Vagina (tissue), 2 donors: ENCODE measurements at places on chromosomes 4 and X.

DNA sequence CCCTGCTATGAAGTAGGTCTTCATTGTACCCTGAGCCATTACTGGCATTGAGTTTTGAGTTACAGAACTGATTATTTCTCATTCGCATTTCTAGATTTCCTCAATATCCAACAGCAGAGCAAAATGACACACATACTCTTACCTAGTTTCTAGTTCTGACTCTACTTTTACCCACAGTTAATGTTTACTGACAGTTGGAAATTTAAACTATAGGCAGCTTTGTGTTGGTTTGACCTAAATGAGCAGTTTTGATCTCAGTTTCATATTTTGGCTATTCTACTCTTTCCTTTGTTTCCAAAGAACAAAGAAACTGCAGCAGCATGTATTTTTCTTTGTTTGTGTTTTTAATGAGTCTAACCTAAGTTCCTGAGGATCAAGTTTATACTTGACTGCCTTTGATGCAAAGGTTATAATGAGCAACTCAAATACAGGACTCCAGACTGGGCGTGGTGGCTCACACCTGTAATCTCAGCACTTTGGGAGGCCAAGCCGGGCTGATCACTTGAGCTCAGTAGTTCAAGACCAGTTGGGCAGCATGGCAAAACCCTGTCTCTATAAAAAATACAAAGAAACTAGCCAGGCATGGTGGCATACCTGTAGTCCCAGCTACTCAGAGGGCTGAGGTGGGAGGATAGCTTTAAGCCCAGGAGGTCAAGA lies 30.4 kb downstream of the TXK start:
- no peak for DNase-seq

- no peak for DNase-seq
Measured at GRCh38 chr4:9962611-9963314, 58.5 kb downstream of the SLC2A9 start.

GRCh38 chrX:147679356-147680005 lies 232.2 kb upstream of the FMR1 start:
- no peak for DNase-seq

GRCh38 chrX:41337140-41337539 lies 3.2 kb downstream of the DDX3X start:
- no peak for DNase-seq

- no peak for DNase-seq
Measured at GRCh38 chrX:48021026-48021900, 14.5 kb downstream of the SPACA5 start.

DNA sequence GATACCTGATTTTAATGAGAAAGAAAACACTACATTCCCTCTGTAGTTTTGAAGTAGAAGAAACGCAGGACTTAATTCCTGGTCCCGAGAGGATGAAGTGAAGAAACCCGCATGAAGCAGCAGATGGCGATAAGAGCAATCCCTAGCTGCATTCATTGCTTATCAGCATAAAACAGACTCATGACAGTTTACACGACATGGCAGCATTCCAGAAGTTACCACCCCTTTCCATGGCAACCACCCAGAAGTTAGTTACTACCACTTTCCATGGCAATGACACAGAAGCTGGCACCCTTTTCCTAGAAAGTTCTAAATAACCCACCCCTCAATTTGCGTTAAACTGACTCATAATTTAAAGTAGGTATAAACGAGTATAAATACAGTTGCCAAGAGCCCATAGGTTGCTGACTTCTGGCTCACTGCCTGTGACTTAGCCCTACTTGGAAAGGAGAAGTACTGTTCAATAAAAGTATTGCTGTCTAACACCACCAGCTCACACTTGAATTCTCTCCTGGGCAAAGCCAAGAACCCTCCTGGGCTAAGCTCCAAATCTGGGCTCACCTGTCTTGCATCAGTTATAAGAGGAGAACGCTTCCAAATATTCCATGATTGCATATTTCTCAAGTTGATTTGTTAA lies 5.5 kb upstream of the XAGE2 start:
- DNase-seq: no peak

DNA sequence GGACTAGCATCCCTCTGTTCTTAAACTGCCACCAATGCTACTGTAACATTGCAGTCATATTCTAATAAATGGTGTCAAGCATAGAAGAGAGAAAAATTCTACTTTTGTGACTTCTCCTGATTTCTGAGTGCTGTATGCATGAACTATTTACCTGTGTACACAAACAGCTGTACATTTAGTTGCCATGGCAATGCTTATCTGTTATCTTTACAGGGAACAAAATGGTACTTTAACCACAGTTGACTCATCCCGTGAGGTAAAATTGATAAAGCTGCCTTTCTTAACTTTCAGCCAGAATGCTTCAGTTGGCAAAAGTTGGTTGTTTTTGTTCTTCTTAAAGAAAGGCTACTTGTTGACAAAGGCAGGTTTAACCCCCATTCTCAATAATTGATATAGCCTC lies 587.5 kb upstream of the MAGEB2 start:
- DNase-seq: no peak

GRCh38 chrX:133405498-133406185 lies 9.6 kb downstream of the GPC4 start:
- DNase-seq: no peak

- no peak for DNase-seq
Measured at GRCh38 chr4:22514001-22514400, 1.9 kb downstream of the ADGRA3 start.

GRCh38 chrX:56089376-56089775 lies 142.8 kb upstream of the KLF8 start:
- DNase-seq: no peak

GRCh38 chr4:29326816-29327215 lies 1393.4 kb upstream of the PCDH7 start:
- no peak for DNase-seq

DNA sequence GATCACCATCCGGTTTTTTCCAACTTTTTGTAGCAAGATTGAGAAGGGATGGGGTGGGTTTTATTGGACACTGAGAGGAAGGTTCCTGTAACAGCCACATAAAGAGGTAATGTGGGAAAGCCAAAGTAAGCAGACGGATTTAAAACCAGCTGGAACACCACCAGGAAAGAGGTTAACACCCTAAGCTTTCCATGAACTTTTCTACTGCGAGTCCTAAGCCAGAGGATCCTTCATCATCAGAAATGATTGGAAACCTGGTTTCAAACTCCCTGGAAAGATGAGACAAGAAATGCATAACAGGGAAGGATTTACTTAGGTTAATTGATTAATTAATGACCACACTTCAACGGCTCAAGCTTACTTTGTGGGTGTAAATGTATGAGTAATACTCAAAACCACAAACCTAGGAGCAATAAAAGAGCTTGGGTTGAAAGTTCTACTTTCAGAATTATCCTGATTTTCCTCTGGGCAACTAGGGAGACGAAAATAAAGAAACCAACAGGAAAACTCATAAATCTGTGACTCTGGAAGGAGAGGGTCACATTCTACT lies 91.5 kb downstream of the COX18 start:
- no peak for DNase-seq

GRCh38 chr4:107939307-107939706 lies 8.0 kb downstream of the CYP2U1 start:
- no peak for DNase-seq

DNA sequence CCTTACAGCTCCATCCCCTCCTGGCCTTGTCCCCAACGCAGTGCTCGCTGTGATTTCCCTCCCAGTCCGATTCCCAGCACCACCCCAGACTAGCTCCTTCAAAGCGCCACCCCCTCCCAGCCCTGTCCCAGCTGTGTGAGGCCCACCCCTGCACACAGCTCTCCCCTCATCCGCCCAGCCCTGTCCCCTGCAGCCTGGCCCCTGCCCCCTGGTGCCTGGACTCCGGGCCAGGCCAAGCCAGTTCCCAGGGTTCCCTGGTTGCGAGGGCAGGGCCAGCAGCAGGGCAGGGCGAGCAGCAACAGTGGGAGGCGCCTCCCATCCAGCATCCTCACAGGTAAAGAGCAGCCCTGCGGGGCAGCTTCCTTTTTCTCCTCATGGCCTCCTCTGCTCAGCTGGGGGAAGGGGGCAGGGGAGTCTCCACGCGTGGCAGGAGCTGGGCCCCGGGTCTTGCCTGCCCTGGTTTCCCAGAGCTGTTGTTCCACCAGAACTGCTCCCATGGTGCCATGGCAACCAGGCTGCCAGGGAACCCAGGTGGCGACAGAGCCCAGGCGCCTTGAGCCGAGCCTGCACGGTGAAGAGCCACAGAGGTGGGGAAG lies 24.8 kb downstream of the IQSEC2 start:
- DNase-seq: no peak

DNA sequence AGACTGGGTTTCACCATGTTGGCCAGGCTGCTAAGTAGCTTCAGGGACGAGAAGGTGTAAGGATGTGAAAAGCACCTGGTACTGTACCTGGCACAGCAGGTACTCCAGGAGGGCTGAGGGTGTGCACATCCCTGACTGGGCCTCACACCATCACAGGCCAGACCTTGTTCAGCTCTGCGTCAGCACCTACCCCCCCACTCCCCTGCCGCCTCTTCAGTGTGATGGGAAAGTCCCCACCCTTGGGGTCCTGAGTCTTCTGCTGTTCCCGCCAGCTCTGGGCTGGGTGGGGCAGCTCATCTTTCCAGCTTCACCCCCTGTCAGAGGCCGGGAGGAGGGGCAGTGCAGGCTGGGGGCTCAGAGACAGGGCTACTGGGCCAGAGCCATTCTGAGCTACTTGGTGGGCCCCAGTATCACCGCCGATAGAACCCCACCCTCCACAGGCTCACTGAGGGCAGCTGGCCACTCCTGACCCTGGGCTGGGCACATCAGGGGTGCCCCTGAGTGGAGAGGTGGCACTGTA lies 6.7 kb upstream of the SH3BP2 start:
- no peak for DNase-seq

DNA sequence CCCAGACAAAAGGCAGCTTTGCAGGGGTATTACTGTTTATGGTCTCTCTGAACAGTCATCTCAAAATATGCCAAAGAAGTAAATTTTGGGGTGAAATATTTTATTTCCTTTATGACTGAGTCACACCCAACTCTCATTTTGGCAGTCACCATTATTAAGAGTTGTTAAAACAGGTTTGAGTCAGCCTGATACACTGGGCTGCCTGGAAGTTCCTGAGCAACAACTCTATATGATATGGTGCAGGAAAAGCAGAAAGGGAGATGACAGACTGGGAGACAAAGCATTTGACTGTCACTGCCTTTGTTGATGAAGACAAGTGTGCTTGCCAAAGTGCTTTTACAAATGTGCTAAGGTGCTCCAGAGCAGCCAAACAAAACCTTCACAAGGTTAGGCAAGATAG lies 1263.5 kb downstream of the PCDH7 start:
- DNase-seq: no peak

- DNase-seq: no peak
Measured at GRCh38 chrX:113551919-113552318, 711.3 kb upstream of the AMOT start.

DNA sequence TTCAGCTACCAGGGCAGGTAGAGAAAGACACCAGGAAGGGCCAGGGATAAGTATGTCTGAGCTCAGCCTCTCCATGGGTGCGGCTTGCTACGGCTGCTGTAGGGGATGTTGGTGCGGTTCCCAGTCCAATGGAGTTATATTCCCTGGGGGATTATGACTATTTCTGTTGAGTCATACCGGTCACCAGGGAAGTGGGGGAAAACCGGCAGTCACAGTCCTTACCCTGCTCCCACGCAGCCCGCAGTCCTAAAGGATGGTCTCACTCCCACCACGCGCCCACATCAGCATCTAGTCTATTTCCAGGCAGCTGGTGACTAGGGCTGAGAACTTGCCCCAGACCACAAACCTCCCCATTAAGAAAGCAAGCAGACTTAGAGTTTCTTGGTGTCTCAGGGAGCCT lies 191.6 kb downstream of the VEGFC start:
- DNase-seq: no peak

GRCh38 chr4:144174401-144175067 lies 34.0 kb upstream of the GYPA start:
- no peak for DNase-seq

- DNase-seq: no peak
Measured at GRCh38 chr4:3438847-3439180, 3.0 kb upstream of the HGFAC start.

DNA sequence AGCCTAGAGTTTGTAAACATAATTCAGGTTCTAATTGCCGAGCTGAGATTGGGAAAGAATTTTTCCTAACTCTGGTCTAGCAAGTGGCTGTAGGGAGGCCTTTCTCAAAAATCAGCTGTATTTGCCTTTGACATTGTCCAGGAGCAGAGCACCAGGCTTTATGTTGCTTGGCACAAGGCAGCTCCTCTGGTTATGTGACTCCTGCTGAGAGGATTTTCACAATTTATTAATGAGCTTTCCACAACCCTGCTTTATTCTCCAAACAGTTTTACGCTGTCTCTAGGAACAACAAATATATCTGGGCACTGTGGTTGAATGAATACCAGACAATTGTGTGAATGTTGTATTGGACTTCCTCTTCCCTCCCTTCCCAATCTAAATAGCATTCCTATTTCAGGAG lies 14.9 kb downstream of the LSM6 start:
- no peak for DNase-seq

DNA sequence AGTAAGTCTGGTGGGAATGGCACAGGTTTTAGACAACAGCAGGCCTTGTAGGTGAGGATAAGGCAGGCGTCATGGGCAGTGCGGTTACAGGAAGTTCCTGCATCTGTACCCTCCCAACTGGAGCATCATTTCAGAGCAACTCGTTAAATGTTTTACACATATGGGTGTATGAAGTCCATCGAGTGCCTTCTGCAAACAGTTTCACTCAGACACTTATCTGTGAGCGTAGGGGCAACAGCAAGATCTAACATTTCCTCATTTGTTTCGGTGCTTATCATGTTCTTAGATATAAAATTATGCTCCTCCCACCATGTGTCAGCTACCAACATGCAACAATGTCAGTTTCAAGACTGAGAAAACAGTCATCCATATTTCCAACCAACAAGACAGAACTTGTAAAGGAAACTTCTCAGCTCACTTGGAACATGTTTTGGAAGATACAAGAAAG lies 69.9 kb downstream of the ELOVL6 start:
- no peak for DNase-seq

DNA sequence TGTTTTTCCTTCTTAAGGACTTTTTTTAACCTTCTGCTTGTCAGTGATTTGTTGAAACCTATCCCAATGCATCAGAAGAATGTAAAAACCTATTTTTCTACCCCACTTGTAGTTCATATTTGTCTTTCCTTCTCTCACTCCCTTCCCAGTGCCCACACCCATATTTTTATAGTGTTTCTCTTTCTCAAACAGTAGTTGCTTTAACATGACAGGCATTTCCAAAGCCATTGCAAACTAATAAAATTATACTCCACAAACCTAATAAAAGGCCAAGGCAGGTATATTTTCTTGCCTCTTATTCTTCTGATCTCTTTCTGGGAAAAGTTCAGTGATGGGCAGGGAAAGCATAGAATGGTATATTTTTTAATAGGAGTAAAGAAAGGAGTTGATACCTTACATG lies 35.7 kb upstream of the FHDC1 start:
- no peak for DNase-seq

DNA sequence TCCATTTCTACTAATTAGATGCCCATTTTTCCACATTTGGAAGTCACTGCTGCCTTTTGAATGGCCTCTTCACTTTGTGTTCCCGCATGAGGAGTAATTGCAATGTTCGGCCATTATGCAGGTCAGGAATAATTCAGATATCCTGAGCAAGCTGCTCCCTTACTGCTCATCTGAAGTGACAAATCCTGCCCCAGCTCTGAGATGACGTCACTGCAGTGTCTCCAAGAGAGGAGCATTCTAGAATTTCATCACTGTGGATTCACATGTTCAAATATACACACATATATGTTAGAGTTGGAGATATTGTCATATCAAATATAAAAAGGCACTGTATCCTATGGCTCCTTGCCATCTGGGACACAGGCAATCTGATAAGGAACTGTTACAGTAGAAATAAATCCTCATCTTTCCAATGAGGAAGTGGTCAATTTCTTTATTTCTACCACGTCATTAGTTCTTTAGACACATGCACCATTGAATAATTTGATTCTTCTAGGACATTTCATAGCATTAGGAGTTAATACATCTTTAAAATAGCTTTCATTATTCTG lies 706.9 kb upstream of the TENM3 start:
- no peak for DNase-seq
